ENCODE measurements at places on chromosomes 4 and X. TPM values are rescaled to one million over a fixed set of nuclear protein-coding genes. Genes with fewer than 3 reads are reported as not detected.

SNX12 gene
- 90.6 TPM for total RNA-seq

DNA sequence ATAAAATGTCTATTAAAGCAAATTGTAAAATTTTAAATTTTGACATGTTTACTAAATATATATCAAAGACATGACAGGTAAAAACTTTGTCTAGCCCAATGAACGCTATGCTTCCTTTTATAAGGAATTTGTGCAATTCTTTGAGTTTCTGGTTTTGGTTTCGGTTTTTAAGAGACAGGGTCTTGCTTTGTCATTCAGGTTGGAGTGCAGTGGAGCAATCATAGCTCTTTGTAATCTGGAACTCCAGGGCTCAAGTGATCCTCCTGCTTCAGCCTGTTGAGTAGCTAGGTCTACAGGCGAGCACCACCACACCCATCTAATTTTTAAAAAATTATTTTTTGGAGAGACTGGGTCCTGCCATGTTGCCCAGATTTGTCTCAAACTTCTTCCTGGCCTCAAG, 60.7 kb downstream of the BLTP1 start:
- no peak for DNase-seq

- peak; percentile 30 for DNase-seq
These were observed 12.8 kb upstream of the NSUN7 start for GRCh38 chr4:40736910-40737309.

GRCh38 chrX:129717892-129718291, 20.9 kb upstream of the XPNPEP2 start:
- no peak for DNase-seq

GJB1 gene
- total RNA-seq, result not detected

DNA sequence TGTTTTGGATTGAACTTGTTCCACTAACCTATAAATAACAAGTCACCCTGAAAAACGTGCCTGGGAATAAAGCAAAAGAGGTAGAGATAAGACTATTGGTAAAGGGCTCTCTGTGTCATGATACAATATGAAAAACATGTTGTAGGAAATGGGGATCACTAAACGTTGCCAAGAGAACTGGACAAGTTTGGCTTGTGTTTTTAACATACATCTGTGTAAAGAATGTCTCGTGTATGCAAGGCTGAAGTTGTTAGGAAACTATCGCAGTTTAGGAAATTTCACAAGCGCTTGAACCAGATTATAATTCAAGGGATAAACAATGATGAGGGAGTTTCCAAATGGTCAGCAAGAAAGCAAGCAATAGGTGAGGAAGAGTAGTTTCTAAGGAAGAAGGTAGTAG, 655.8 kb downstream of the PCDH7 start:
- no peak for DNase-seq

UGT2B10 gene
- not detected for total RNA-seq

FRMD7 gene
- not detected for total RNA-seq

PPP2R2C gene
- 0.09 TPM for total RNA-seq

KCND1 gene
- total RNA-seq, result 1.3 TPM

- DNase-seq, result peak; percentile 48
These were observed 97.0 kb upstream of the LNX1 start for GRCh38 chr4:53688186-53688790.

ASB12 gene
- not detected for total RNA-seq

DNA sequence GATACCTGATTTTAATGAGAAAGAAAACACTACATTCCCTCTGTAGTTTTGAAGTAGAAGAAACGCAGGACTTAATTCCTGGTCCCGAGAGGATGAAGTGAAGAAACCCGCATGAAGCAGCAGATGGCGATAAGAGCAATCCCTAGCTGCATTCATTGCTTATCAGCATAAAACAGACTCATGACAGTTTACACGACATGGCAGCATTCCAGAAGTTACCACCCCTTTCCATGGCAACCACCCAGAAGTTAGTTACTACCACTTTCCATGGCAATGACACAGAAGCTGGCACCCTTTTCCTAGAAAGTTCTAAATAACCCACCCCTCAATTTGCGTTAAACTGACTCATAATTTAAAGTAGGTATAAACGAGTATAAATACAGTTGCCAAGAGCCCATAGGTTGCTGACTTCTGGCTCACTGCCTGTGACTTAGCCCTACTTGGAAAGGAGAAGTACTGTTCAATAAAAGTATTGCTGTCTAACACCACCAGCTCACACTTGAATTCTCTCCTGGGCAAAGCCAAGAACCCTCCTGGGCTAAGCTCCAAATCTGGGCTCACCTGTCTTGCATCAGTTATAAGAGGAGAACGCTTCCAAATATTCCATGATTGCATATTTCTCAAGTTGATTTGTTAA, 5.5 kb upstream of the XAGE2 start:
- DNase-seq, result peak; percentile 20

GRCh38 chrX:19748896-19749680, 138.3 kb downstream of the SH3KBP1 start:
- no peak for DNase-seq

- DNase-seq, result no peak
These were observed 184.4 kb downstream of the TENM3 start for GRCh38 chr4:182427554-182427953.

Measured in endothelial cell of umbilical vein (primary cell).